D341Med (cell line): ENCODE measurements at places on chromosomes 16 and 17.

GRCh38 chr16:89993377-89993776 is 25.9 kb downstream of the DBNDD1 start:
- DNase-seq = no peak

DNA sequence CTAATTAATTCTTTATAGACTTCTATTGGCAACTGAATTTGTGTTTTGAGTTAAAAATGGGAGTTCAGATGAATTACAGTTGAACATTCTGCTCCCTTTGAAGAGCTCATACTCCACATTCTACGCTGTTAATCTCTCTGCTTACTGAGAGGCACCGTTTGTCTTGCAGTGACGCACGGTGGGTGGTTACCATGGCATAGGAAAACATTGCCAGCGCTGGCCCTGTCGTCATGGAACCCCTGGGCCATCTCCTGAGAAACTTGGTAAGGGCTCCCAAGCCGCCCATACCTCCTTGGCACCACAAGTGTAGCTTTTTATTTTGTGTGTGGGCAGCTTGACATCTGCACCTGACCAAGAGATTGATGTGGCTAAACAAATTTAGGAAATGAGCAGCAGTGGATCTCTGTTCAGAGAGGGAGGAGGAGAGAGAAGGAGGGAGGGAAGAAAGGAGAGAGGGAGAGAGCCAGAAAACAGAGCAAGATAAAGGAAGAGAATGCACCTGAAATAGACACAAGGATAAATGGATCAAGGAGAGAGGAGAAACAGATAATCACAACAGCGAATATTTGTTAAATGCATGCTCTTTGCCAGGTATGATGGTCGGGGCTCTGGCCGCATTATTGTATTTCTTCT is 398.5 kb downstream of the HAPSTR1 start:
- DNase-seq = no peak

DNA sequence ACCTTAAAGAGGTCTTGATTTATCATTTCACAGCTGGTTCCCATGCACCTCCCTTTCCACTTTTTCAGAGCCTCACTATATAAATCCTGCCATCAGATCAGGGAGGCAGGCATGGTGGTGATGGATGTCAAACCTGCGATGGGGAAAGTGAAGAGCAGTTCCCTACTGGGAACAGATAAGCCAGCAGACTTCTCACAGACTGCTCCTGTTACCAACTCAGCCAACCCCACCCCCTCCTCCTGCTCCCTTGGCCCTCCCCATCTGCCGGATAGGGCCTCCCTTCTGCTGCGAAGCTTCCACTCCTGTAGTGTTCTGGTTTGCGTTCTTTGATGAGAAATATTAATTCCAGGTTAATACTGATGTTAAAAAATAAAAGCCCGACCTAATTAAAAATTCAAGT is 232.1 kb downstream of the STX8 start:
- DNase-seq = no peak

DNA sequence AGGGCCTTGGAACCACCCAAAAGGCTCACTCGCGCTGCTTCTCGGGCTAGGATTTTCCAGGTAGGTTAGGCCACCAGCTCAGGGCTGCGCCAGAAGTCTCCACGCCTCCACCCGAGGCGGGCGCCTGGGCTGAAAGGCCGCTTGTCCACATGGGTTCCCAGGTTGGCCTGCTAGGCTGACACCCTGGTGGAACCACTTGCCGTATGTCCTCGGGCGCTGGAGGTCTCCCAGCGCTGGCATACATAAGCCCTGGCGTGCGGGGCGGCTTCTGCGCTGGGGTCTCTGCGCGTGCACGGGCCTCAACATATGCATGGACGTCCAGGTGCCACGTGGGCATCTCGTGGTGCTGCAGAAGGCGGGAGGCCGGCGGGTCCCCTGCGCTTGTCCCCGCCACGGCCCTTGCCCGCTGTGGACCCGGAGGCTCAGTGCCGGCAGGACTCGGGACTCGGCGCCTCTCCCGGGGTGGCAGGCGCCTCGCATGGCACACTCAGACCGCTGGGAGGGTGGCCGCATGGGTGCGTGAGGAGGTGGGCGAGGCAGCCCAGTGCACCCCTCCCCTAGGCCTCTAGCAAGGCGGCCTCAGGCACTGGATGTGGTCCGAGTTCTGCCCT is 47.2 kb upstream of the ZNF629 start:
- no peak for DNase-seq

- no peak for DNase-seq
Observed at GRCh38 chr17:35161281-35161761, 13.7 kb downstream of the UNC45B start.

- DNase-seq = no peak
Observed at GRCh38 chr16:89104930-89105571, 11.4 kb downstream of the ACSF3 start.

GRCh38 chr17:71224824-71225575 is 895.8 kb upstream of the SOX9 start:
- no peak for DNase-seq

- no peak for DNase-seq
Observed at GRCh38 chr17:78121801-78122215, 6.7 kb downstream of the TMC6 start.

DNA sequence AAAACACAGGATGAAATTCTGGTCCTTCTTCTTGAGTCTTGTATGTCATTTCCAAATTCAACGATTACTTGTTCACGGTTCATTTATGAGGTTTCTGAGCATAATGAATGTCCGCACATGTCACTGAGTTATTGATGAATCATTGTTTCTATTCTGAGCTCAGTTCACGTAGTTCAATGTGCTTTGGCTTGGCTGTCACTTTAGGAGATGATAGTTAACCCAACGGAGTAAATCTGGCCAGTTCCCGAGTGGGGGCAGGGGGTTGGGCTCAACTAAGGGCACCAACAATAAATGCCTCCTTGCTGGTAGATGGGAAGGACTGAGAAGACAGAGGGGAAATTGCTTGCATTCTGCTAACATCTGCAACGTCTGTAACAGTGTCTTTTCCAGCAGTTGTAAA is 239.4 kb upstream of the HSBP1 start:
- DNase-seq = no peak

DNA sequence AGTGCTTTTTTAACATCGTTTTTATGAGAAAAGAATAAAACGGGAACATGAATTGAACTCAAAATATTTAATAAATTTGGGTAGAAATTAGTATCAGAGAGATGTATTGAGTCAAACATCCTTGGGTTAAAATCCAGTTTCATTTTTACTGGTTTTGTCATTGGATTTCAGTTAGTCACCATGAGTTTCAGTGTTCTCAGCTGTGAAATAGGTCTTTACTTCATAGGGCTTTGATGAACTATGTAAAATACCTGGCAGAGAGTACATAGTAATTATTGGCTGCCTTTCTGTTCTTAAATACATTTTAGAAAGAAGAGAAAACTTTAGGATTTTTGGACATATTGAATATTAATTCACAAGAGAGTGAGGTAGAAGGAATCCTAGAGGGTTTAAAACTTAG is 105.8 kb downstream of the TANC2 start:
- no peak for DNase-seq

GRCh38 chr17:75315541-75316243 is 26.5 kb upstream of the SLC25A19 start:
- DNase-seq = no peak

GRCh38 chr17:2008332-2009126 is 16.6 kb downstream of the RTN4RL1 start:
- no peak for DNase-seq

- no peak for DNase-seq
Observed at GRCh38 chr16:80932708-80933095, 74.0 kb downstream of the CMC2 start.

GRCh38 chr16:86880316-86881117 is 302.2 kb downstream of the FOXL1 start:
- DNase-seq = no peak

DNA sequence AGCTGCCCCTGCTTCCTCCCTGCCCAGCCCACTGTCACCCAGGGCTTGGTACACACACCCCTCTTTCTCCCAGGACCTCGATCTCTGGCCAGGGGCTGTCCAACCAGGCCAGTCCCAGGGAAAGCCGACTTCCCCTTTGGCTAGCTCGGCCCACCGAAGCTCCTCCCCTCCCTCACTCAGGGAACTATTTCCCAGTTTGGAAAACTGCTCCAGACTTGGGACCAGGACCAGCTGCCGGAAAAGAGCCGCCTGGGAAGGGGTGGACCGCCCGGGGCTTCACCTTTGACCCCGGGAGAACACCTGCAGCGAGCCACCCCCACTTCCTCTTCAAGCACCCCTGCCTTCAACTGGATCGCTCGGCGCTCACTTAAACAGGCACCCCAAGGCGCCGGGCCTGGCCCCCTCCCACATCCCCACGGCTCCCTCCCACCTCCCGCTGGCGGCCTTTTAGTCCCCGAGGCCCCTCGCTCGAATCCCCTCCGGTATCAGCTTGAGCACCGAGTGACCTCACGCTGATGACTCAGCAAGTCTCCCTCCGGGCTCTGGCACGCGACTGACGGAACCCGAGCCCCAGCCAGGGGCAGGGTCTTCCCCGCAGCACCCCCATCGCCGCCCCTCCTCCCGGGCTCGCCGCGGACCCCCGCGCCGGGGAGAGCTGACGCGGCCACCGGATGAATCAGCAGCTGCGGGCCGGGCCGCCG is 934 bp downstream of the MAFG start:
- peak; percentile 67 for DNase-seq

- DNase-seq = no peak
Observed at GRCh38 chr17:11944587-11944986, 52.7 kb downstream of the ZNF18 start.

DNA sequence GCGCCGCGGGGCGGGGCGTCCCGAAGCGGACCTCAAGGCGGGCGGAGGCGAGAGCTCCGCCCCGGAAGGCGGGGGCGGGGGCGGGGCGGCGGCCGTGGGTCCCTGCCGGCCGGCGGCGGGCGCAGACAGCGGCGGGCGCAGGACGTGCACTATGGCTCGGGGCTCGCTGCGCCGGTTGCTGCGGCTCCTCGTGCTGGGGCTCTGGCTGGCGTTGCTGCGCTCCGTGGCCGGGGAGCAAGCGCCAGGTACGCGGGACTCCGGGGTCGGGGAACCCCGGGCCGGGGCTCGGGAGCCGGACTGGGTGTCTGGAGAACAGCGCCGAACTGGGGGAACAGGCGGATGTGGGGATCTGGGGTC is at the start of gene TNFRSF12A:
TSS of gene TNFRSF12A (plus strand) at position 122 of the 357 bp plus-strand sequence. CDS start at position 152, 30 bp downstream.
- DNase-seq = peak; percentile 93

DNA sequence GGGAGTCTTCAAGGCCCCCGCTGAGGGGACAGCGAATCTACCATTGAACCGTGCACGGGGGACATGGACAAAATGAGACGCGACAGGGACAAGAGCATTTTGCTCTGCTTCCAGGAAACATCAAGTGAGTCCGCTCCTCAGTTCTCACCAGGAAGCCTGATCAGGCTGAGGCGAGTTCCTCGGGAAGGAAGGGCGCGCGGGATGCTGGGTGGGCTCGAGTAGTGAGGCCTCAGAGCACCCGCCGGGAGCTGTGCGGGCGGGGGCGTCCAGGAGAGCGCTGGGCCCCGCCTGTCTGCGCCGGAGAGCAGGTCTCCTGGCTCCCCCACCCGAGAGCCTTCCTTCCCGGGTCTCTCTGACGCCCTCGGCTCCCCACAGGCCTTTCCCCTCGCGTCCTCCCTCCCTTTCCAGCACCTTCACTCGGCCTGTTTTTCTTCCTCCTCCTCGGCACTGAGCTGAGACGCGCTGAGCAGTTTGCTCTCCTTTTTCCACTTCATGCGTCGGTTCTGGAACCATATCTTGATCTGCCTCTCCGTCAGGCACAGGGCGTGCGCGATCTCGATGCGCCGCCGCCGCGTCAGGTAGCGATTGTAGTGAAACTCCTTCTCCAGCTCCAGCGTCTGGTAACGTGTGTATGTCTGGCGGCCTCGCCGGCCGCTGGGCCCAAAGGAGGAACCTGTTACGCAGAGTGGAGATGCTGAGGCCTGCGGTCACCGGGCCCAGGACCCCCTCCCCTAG is 2.6 kb upstream of the HOXB5 start:
- no peak for DNase-seq

DNA sequence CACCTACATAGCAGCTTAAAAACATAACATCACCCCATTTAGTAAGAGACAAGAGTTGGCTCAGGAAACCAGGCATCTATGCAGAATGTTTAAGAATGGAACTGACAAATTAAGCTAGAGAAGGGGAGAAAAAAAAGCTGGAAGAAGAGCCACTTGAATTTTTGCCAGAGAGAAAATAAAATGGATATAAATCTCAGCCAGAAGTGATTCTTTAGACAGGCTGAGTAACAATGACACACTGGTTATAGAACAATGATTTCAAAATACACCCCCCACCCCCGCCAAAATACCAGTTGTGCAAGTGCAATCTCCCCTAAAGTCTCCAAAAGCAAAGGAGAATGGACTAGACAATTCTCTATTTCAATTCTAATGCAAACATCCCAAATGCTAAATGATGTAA is 22.4 kb downstream of the LSM12 start:
- no peak for DNase-seq

- no peak for DNase-seq
Observed at GRCh38 chr16:88061346-88062110, 110.3 kb downstream of the BANP start.

- no peak for DNase-seq
Observed at GRCh38 chr17:48639136-48639535, 13.0 kb upstream of the HOXB9 start.

- no peak for DNase-seq
Observed at GRCh38 chr17:2710071-2710802, 1.3 kb downstream of the CLUH start.

GRCh38 chr16:11131706-11132105 is 124.3 kb downstream of the SOCS1 start:
- DNase-seq = no peak

DNA sequence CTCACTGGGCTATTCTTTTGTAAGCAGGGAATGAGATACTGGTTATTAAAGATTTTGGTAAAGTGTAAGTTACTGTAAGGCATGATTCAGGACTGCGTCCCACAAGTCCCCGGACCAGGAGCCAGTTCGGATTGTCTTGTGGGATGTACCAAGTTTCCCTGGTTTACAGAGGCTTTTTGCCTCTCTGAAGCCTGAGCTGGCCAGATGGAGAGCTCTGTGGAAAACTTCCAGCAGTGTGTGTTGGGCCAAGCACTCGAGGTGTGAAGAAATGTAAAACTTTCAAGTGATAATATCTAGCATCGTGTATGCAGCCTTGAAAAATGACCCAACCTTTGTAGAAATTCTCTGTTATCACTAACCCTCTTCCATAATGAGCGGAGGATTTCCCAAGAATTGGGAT is 2.4 kb downstream of the EPN2 start:
- no peak for DNase-seq

GRCh38 chr17:78669975-78670518 is 92.9 kb upstream of the DNAH17 start:
- no peak for DNase-seq

DNA sequence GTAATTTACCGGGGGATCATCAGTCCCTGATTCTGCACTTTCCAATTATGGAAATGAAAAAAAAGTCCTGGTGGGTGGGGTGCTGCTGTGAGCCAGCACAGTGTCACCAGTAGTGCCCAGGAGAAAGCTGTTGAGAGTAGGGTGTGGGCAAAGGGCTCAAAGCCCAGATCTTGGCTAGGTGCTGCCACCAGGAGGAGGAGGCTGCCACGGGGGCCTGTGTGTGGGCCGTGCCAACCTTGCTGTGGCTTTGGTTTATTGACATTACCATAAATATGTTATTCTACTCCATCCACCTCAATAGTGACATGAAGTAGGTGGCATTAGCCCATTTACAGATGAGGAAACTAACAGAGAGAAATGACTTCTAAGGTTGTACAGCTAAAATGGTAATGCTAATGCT is 6.7 kb upstream of the PRPSAP2 start:
- peak; percentile 34 for DNase-seq
